ENCODE measurements at places on chromosomes 16 and 17.

DNA sequence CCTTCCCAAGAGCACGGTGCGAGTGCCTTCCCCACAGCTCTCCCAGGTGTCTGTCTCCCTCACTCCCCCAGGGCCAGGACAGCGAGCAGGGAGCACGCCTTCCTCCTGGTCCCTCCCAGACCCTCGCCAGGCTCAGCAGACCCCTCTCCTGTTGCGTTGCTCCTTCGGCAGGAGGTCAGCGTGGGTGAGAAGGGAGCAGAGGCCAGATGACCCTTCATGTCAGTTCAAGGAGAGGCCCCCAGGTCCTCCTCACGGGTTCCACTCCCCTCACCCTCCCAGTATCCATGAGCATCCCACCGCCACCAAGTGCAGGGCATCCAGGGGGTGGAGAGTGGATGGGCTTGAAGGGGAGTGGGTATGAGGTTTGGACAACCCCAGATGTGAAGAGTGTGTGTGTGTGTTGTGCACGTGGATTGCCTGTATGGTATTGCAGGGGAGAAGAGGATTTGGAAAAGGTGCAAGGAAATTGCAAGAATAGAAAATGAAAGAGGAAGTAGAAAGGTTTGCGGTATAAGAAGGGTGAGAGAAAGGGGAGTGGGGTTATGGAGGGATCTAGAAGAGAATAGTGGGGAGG, 17.7 kb downstream of the SGCA start:
- DNase-seq = no peak

GRCh38 chr16:49757559-49758069, 98.3 kb downstream of the ZNF423 start:
- no peak for DNase-seq

DNA sequence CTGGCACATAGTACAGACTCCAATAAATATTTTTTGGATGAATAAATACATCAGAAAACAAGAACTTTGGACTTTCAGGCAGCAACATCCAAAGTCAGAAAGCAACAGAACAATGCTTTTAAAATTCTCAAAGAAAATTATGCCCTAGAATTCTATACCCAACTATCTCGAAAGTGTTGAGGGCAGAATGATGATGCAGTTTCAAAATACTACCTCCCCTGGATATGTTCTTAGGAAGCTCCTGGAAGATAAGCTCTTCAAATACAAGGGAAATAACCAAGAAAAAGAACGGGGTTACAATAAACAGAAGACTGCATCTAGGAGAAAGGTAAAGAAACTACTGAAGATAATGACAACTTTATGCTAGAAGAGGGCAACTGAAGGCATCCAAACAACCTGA, 11.0 kb downstream of the SIAH1 start:
- no peak for DNase-seq

DNA sequence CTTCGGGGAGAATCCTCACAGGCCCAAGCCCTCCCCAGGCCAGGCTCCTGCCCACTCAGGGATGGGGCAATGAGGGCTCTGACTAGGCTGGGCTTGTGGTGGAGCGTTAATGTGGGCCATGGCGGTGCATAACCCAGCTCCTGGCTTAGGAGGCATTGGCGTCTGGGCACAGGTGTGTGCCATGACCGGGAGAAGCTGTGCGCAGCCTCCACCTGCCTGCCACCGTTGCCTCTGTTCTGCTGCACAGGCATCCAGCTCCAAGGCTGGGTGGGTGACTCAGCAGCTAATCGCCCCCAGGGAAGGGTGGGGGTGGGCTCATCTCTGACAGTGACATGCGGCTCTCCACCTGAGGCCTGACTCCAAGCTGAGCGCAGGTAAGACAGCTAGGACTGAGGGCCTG, 3.5 kb upstream of the ARHGAP27 start:
- no peak for DNase-seq

DNA sequence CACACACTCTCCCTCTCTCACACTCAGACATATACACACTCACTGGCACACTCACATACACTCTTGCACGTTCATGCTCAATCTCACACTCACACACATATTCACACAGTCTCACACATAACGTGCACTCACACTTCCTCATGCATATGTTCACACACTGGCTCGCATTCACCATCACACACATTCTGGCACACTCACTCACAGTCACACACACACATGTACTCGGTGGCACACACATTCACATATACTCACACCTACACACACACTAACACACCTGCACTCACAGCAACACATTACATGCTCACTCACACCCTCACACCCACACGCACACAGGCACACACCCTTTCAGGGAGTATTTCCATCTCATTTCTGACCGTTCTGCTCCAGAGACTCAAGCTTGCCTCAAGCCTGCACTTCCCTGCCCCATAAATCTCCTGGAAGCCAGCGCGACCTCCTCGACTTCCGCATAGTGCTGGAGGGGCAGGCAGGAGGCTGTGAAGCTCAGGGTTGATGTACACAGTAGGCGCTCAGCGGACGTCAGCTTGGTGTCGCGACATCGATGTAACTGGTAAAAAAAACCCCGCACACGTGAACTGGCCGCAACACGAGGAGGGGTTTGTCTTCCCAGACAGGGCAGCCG, 66.7 kb upstream of the FOXF1 start:
- no peak for DNase-seq

- no peak for DNase-seq
Observed at GRCh38 chr17:11561702-11562101, 36.6 kb upstream of the DNAH9 start.

- no peak for DNase-seq
Observed at GRCh38 chr17:12328204-12328603, 307.5 kb downstream of the MAP2K4 start.

DNA sequence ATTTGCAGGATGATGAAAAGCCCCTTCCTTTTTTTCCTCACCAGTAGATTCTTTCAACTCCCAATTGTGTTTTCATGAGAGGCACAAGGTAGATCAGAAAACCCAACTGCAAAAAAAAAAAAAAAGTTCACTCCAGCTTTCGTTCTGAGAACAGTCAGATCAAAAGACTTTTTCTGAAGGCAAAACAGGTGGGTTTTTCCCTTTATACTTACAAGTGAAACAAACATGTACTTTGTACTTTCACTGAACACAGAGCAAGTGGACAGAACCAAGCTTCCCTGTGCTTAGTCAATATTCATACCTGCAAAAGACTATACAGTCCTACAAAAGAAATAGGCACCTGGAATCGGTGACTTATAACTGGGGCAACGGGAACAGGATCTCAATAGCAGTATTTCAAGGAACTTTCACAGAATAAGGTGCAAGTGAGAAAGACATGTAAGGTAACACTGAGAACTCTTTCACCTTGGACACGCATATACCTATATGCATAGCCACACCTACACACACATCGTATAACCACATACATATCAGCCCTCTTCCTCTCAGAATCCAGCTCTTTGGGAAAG, 54.1 kb downstream of the TOX3 start:
- no peak for DNase-seq

GRCh38 chr17:74748529-74749278, at the start of gene NHERF1:
Gene NHERF1 (plus strand): TSS chr17:74748628. CDS start chr17:74748847, 219 bp downstream.
- peak; percentile 96 for DNase-seq

- DNase-seq = no peak
Observed at GRCh38 chr17:41552455-41552854, 19.4 kb downstream of the KRT9 start.

GRCh38 chr16:11635113-11635652, 33.1 kb upstream of the SNN start:
- no peak for DNase-seq

DNA sequence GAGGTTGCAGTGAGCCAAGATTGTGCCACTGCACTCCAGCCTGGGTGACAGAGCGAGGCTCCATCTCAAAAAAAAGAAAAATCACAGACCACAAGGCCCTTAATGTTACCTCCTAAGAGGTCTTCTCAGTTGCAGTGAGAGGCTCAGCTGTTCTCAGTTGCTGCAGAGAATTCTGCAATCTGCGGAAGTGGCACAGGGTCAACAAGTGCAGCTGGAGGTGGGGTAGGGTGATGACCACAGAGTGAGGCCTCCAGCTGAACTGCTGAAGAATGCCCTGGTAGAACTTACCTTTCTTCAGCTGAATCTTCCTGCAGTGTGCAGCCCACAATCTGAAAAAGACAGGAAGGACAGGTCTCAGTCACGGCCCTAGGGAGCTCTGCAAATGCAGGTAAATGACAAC, 26.3 kb downstream of the CNTNAP1 start:
- no peak for DNase-seq

DNA sequence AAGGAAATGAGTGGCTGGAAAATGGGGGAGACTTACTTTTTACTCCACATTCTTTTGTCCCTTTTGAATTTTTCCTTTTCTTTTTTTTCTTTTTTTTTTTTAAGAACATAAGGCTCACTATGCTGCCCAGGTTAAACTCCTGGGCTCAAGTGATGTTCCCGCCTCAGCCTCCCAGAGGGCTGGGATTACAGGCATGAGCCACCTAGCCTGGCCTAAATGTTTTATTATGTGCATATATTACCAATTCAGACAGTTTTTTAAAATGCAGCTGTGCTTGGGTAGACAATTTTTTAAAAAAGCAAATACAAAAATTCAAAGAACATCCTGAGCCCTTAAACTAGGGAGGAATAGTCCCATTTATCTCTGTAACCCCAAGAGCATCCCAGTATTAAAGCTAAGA, 28.3 kb downstream of the PSME3IP1 start:
- no peak for DNase-seq

All from natural killer cell (primary cell).